ENCODE measurements at places on chromosomes 12 and 14.
A peak's percentile ranks its signal among the peaks of the same experiment; 100 is the strongest.

- DNase-seq, result no peak
Measured at GRCh38 chr12:11499806-11500187, 104.4 kb upstream of the PRB2 start.

- DNase-seq, result no peak
Measured at GRCh38 chr12:80235944-80236343, 136.6 kb downstream of the OTOGL start.

DNA sequence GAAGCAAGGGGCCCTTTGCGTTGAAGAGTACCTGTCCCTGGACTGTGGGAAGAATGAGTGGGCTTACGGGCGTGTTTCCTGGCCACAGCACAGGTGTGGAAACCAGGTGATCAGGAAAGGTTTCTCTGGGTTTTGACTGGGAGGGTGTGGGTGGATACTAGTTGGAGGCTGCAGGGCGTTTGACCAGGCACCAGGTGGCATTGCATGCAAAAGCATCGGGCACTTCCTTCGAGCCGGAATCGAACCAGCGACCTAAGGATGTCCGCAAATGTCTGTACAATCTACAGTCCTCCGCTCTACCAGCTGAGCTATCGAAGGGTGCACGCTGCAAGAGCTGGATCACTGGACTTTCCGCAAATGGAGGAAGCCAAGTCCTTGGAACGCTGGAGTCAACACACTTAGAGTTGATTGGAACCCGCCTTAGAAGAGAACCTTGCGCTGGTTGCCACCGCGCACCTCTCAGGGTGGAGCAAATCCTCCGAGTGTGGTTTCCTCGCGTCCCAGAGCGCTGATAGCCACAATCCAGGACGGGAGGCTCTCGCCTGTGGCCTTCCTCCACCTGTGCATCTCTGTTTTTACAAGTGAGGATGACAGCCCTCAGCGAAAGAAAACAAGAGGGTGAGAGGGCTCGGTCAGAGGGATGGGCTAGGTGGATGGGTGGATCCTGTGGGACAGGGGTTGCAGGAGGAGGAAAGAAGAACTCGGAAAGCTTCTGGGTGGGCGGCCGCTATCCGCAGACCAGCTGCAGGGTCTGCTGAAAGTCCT, 21.2 kb upstream of the RNASE4 start:
- DNase-seq, result peak; percentile 72

DNA sequence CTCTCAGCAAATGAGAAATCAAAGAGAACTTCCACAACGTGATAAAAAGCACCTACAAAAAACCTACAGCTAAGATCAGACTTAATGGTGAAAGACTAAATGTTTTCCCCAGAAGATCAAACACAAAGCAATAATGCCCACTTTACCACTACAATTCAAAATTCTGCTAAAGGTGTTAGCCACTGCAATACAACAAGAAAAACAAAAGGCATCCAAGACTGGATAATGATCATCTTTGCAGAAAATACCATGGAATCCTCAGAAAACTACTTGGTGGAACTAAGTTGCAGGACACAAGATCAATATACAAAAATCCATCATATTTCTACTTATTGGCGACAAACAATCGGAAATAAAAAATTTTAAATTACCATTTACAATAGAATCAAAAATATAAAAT, 6.5 kb downstream of the DDX24 start:
- no peak for DNase-seq

DNA sequence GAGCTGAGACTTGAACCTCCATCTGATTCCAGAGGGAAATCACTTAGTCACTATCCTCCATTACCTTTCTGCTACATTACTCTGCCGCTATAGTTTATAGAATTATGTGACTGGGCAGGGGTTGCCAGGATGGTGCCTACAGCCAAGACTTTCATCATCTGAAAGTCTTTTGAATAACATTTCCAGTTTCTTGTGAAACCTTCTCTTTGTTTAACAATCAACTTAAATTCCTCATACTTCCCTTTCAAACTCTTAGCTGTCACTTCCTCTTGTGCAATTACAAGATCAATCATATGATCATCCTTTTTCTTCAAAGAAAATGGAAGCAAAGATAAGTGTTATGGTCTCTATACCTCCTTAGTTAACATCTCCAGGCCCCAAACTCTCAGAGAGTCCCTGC, 25.4 kb upstream of the PELI2 start:
- peak; percentile 21 for DNase-seq

DNA sequence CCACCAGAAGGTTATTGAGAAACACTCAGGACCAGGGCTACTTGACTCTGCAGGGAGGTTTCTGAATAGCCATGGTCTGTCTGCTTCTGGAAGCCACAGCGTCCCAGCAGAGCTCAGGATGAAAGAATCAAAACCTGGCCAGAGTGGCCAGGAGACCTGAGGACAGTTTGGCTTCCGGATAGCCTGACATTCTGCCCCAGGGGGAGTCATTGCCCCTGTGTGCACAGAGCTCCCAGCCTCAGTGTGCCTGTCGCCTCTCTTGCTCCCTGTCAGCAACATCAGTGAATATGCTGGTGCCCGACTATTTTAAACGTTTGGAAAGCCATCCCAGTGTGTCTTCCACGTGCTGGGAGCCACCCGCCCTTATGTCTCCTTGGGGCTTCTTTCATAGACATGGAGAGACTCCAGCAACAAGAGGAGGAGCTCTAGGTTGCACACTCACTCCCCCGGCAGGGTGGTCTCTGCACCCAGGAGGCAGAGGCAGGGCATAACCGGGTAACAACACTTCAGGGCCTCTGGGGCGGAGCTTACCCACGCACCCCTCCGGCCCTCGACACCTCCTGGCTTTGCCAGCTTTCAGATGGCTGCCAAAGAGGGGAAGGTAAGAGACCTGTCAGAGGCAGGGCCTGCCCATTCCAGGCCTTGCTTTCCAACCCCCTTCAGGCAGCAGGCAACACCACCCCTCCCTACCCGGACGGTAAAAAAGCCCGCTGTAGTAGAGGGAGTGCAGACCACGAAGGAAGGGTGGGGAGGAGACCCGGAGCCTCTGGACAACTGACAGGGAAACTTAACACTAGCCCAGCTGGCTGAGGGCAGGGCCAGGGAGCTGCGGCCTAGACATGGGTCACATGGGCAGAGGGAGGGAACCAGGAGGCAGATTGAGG, 19.0 kb upstream of the SLC6A12 start:
- DNase-seq, result no peak

GRCh38 chr12:76542908-76543307, 16.7 kb downstream of the OSBPL8 start:
- no peak for DNase-seq

DNA sequence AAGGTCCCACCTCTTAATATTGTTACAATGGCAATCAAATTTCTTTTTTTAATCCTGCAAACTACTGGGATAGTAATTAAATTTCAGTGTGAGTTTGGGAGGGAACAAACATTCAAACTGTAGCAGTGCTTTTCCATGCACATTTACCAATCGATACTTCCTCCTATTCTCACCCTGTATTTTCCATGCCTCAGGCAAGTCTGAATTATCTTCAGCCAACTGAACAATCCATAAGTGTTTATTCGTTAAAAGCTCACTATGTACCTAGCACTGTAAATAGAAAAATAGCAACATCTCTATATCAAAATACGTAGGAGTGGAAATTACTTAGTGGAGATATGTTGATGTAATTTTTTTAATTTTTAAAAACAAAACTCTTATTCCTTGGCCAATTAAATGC, 43.5 kb downstream of the CCDC177 start:
- no peak for DNase-seq

DNA sequence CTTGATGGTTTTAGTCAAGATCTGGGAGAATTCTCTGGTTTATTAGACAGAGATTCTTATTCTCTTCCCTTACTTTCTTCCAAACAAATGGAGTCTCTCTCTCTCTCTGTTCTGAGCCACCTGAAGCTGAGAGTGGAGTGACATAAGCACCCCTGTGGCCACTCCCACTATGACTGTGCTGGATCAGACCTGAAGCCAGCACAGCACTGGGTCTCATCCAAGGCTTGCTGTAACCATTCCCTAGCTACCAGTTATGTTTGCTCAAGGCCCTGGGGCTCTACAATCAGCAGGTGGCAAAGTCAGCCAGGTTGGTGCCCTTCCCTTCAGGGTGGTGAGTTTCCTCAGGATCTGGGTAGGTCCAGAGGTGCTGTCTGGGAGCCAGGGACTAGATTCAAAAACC, 568.5 kb downstream of the AACS start:
- DNase-seq, result no peak

DNA sequence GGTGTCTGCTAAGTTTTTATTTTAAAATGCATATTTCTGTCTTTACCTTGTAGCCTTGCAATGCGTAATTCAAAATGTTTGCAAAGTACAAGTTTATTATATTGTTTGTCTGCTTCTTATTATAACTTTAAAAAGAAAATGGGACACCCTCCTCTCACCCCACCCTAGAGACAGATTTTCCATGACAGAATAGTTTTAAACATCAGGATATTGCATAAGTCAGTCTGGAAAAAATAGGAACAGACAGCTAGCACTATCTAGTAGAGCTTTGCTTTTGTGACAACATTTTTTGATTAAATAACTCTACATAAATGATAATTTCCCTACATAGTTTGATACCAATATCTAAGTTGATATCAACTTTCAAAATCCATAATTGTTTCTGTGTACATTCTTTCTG, 71.3 kb downstream of the PDE3A start:
- DNase-seq, result no peak

- no peak for DNase-seq
Measured at GRCh38 chr12:112161711-112162110, 36.4 kb downstream of the TRAFD1 start.

GRCh38 chr12:20810487-20810886, at the start of gene SLCO1B3:
SLCO1B3 (plus strand) TSS chr12:20810705; CDS start chr12:20815739, 5,034 bp downstream.
- no peak for DNase-seq

- no peak for DNase-seq
Measured at GRCh38 chr12:7197841-7198240, 8.4 kb downstream of the PEX5 start.

GRCh38 chr14:75341620-75342019, 63.0 kb downstream of the FOS start:
- DNase-seq, result no peak

Data from fibroblast of the aortic adventitia (primary cell).